ENCODE measurements at places on chromosomes 4 and X.

DNA sequence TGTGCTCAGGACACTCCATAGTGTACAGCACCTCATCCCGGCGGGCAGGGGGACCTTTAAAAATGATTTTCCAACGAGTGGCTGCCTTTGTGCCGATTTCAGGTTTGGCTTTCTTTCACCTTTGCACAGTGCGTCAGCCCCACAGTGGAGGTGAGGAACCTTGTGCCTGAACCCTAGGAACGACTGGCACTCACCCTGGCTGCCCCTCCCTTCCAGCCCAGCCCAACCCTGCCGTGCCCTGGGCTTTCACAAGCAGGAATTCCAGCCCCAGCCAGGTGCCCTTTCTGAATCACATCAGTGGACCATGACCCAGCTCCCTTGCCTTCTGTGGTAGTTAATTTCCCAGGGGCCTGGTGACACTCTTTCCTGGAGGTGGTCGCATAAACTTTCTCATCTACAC is 1.3 kb downstream of the TMEM164 start:
- DNase-seq: no peak
- peaks cover 49% of the 10 kb centered on the region for H3K4me1 ChIP-seq
- peak overlapping the region; percentile 58 for H3K4me3 ChIP-seq
- no peaks in the 10 kb centered on the region for H3K27me3 ChIP-seq

DNA sequence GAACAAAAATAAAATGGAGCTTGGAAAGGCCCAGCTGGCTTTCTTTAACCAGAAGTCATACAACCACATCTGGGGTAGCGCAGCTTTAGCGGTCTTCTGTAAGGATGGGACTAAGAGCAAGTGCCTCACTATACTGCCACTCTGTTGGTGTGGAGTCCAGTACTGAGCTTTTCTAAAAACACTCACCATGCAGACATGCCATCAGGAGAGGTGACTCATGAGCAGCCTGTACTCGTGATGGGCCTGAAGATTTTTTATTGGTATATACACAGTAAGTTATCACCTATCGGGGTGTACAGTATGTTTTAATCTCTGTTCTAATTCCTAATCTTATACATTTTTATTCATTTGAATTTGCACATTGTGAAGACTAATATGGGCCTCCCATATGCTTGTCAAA is 9.6 kb downstream of the PPP3CA start:
- peaks cover 6% of the 10 kb centered on the region for H3K36me3 ChIP-seq
- H3K27me3 ChIP-seq: no peaks in the 10 kb centered on the region
- H3K27ac ChIP-seq: peak overlapping the region; percentile 16
- H3K4me3 ChIP-seq: no peak overlapping the region
- no peak for DNase-seq

DNA sequence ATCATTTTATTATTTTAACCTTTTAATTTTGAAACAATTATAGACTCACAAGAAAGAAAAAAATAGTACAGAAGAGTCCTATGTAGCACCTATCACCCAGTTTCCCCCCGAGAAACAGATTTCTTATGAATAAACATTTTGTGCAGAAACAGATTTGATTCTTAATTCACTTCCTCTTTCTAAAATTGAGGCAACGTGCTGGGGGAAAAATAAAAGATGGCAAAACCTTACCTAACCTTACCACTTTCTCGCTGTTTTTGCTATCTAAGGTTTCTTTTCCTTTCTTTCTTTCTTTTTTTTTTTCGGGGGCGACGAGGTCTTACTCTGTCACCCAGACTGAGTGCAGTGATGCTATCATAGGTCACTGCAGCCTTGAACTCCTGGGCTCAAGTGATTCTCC is 4.3 kb upstream of the CLNK start:
- no peaks in the 10 kb centered on the region for H3K4me1 ChIP-seq
- H3K4me3 ChIP-seq: no peak overlapping the region
- no peak overlapping the region for H3K27ac ChIP-seq
- no peaks in the 10 kb centered on the region for H3K27me3 ChIP-seq
- H3K36me3 ChIP-seq: no peaks in the 10 kb centered on the region

DNA sequence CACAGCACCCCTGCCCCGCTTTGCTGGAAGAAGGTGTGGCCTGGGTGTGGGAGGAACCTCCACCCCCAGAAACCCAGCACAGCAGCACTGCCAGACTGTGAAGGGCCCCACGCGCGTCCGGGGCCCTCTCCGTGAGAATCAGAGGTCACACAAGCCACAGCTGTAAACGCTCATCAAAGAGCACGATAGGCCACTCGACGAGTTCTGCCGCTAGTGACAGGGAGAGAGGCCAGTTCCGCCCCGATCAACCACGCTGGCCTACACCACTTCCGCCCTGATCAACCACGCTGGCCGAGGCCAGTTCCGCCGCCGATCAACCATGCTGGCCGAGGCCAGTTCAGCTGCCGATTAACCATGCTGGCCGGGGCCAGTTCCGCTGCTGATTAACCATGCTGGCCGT is 25.9 kb upstream of the ADRA2C start:
- no peaks in the 10 kb centered on the region for H3K4me1 ChIP-seq
- H3K36me3 ChIP-seq: no peaks in the 10 kb centered on the region
- H3K4me3 ChIP-seq: no peak overlapping the region
- DNase-seq: no peak

DNA sequence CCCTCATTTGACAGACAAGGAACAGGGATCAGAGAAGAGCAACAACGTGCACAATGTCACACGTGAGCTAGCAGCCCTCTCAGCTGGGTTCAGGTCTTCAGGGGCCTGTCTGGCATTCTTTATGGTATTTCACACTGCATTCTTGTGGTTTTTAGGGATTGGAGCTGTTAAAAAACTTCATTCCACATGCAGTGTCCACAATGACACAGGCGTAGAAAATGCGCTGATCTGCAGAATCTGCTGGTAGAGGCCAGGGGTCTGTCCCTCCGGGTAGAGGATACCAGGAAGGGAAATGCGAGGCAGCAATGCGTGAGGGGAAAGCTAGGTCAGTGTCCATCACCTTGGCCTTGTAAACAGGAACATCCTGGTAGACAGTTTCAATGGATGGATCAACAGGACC is 36.6 kb downstream of the MAP7D3 start:
- H3K27me3 ChIP-seq: no peaks in the 10 kb centered on the region
- no peaks in the 10 kb centered on the region for H3K4me1 ChIP-seq
- peaks cover 7% of the 10 kb centered on the region for H3K36me3 ChIP-seq
- no peak overlapping the region for H3K27ac ChIP-seq

DNA sequence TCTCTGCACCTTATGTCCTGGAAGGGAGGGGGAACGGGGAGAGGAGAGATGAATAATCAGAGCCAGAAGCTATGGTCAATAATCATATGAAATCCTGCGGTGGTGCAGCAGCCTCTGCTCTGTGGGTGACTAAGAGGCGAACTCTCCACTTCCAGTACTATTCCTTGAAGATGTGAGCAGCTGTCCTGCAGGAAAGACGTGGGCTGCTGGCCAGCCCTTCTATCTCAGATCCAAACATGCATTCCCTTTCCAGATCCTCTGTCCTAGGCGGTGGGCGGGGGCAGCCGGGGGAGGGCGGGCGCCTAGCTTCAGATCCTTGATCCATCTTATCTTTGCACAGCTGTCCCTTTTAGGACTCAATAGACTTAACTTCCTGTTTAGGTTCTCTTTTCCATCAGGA is 34.5 kb downstream of the SPINK2 start:
- H3K4me1 ChIP-seq: no peaks in the 10 kb centered on the region
- H3K36me3 ChIP-seq: no peaks in the 10 kb centered on the region
- H3K27ac ChIP-seq: no peak overlapping the region
- H3K4me3 ChIP-seq: no peak overlapping the region

- no peaks in the 10 kb centered on the region for H3K36me3 ChIP-seq
- H3K27me3 ChIP-seq: no peaks in the 10 kb centered on the region
- H3K4me1 ChIP-seq: no peaks in the 10 kb centered on the region
- no peak overlapping the region for H3K4me3 ChIP-seq
- no peak overlapping the region for H3K27ac ChIP-seq
- DNase-seq: no peak
Measured at GRCh38 chr4:36039026-36039425, 205.3 kb downstream of the ARAP2 start.

- H3K27ac ChIP-seq: no peak overlapping the region
- DNase-seq: no peak
- no peak overlapping the region for H3K4me3 ChIP-seq
- no peaks in the 10 kb centered on the region for H3K27me3 ChIP-seq
- H3K36me3 ChIP-seq: no peaks in the 10 kb centered on the region
Measured at GRCh38 chr4:15545371-15545770, 75.7 kb downstream of the CC2D2A start.

DNA sequence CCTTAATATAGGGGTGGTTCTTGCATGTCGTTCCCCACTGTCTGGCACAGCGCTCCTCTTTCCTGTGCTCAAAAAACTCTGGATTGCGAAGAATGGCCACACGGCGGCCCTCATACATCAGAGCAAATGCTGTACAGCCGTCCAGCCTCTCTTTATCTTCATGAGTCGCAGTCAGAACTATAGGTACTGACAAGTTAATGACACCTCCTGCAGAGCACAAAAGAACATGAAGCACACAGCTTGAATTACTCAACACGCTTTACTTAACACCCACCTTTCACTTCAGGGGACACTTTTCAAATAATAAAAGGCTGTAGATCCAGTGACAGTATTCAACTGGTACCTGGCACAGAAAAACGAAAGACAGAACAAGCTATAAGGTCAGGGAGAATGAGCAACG is 65.3 kb downstream of the PAPSS1 start:
- H3K27ac ChIP-seq: no peak overlapping the region
- no peak overlapping the region for H3K4me3 ChIP-seq
- peaks cover 22% of the 10 kb centered on the region for H3K36me3 ChIP-seq
- H3K4me1 ChIP-seq: no peaks in the 10 kb centered on the region

DNA sequence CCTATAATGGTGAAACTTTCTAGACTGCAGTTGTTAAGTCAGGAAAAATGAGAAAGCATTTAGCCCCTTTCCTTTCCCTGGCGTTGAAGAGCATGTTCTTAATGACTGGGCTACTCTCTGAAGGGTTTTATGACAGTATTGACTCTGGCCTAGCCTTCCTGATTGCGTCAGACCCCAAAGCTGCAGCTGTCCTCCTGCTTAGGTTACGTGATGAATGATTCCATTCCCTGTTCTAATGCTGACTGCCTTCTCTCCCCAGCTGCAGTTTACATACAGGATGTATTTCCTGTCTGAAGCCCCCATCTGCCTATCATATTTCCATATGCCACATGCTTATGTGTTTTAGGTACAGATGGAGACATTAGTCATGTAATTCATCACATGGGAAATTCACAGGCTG is 105.8 kb upstream of the EGFL6 start:
- no peak for DNase-seq
- H3K4me3 ChIP-seq: no peak overlapping the region
- H3K36me3 ChIP-seq: no peaks in the 10 kb centered on the region
- no peak overlapping the region for H3K27ac ChIP-seq
- no peaks in the 10 kb centered on the region for H3K27me3 ChIP-seq

DNA sequence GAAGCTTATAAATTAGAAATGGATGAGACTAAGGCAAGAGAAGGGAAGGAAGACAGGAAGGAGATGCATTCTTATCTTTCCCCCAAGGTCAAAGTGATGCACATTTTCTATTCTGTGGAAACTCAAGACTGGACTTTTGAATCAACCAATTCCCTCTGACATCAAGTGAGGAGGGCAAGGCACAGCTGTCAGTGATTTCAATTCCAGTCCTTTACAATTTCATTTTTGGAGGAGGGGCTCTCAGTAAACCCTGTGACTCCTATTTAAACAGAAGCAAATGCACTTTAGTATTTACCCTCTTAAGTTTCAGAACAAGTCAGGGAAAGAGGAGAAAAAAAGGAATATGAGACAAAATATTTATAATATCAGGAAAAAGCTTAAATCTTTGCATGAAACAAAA is 134.0 kb downstream of the MGST2 start:
- peaks cover 13% of the 10 kb centered on the region for H3K27me3 ChIP-seq
- DNase-seq: no peak
- H3K4me1 ChIP-seq: peaks cover 7% of the 10 kb centered on the region
- H3K27ac ChIP-seq: no peak overlapping the region
- H3K4me3 ChIP-seq: no peak overlapping the region

DNA sequence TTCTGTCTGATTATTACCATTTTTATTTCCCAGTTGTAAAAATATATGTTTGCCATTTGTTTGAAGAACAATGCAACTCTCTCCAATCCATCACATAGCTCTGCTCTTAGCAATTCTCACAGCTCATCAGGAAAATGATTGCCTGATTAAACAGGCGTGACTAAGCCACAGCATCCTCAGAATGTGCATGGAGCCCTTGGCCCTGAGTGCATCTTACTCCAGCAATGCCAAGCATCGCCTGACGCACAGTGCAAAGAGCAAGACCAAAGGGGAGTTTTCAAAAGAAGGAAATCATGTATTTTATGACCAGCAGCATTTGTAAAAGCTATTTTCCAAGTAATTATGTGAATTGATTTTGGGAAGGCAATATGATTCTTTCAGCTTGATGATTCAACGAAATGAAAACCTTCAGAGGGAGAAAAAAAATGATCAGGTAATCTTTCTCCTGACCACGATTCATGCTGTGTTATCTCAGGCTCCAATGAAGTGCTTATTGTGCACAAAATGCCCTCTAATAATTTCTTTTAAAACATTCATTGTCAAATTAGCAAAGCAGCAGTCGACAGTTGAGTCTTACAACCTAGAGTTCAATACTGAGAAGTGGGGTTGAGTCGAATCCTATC is 138.0 kb upstream of the FAM9B start:
- DNase-seq: no peak
- H3K27ac ChIP-seq: no peak overlapping the region
- no peak overlapping the region for H3K4me3 ChIP-seq
- H3K36me3 ChIP-seq: peaks cover 2% of the 10 kb centered on the region
- H3K27me3 ChIP-seq: no peaks in the 10 kb centered on the region
- H3K4me1 ChIP-seq: no peaks in the 10 kb centered on the region

DNA sequence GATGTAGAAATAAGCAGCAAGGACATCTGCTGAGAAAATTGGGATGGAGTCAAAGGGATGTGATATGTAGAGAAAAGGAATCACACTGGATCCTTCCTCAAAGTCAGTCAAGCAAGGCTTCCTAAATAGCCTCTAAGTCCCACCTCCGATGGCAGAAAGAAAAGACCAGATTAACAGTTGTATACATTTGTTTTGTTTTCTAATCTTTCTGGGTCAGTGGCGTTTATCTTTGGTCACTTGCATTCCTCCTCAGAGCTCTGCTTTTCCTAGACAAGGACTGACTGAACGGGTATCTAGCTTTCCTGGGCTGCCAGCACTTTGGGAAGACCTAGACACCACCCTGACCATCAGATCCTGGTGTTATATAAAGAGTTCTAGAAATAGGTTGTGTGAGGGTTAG is 23.2 kb downstream of the PACRGL start:
- DNase-seq: no peak
- H3K4me1 ChIP-seq: no peaks in the 10 kb centered on the region
- peaks cover 34% of the 10 kb centered on the region for H3K36me3 ChIP-seq

DNA sequence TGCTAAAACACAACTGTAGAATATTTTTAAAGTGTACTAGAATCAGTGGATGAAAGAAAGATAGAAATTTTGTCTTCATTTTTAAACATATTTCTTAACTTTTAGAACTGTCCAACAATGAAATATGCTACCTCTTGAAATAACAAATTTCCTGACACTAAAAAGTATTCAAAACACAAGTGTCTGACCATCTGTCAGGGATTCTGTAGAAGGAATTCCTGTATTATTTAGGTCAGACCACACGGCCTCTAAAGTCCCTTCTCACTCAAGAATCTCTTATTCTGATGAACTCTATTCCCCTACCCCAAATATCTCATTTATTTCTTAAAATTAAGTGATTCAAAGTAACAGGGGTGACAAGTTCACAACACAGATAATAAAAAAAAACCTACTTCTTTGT is 99.1 kb downstream of the MAML3 start:
- peaks cover 42% of the 10 kb centered on the region for H3K27me3 ChIP-seq
- no peak overlapping the region for H3K27ac ChIP-seq
- H3K4me1 ChIP-seq: peaks cover 4% of the 10 kb centered on the region
- H3K36me3 ChIP-seq: no peaks in the 10 kb centered on the region
- no peak overlapping the region for H3K4me3 ChIP-seq

- H3K4me1 ChIP-seq: no peaks in the 10 kb centered on the region
- no peak for DNase-seq
- H3K36me3 ChIP-seq: no peaks in the 10 kb centered on the region
- H3K27ac ChIP-seq: no peak overlapping the region
- no peak overlapping the region for H3K4me3 ChIP-seq
Measured at GRCh38 chr4:136400829-136401228, 1131.5 kb downstream of the PCDH18 start.

Measured in central memory CD8-positive, alpha-beta T cell (primary cell).